Pancreas (tissue), 10 donors: ENCODE measurements at places on chromosomes 3 and 15. TPM values are rescaled to one million over a fixed set of nuclear protein-coding genes. Genes with fewer than 3 reads are reported as not detected.
A peak's percentile ranks its signal among the peaks of the same experiment; 100 is the strongest.

- DNase-seq, result no peak
Measured at GRCh38 chr15:69782809-69783208, 314.9 kb downstream of the TLE3 start.

GRCh38 chr3:29144807-29145206, 136.1 kb upstream of the RBMS3 start:
- no peak for DNase-seq

- peak; percentile 54 for DNase-seq
Measured at GRCh38 chr3:57949785-57950615, 58.2 kb upstream of the FLNB start.

DNA sequence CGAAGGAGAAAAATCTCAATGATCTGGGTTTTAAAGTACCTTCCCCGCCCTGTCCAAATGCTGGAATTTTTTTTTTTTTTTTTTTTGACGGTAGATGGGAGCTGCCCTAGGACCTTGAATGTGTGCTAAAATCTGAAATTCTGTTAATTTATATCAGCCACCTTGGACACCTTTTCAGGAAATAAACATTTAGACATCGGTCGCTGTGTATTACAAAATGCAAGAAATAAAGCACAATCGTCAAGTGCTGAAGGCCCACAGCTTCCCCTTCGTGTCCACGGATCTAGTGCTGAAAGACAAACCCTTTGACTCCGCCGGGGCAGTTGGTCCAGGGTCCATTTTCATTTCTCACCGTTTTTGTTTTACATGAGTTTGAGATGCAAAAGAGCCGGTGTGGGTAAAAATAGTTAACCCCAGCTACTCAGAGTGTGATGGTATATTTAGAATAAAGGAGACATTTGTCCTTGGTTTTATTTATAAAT, 90.2 kb upstream of the CHD2 start:
- no peak for DNase-seq

- DNase-seq, result no peak
Measured at GRCh38 chr3:194395212-194395611, 3.9 kb downstream of the GP5 start.

DNA sequence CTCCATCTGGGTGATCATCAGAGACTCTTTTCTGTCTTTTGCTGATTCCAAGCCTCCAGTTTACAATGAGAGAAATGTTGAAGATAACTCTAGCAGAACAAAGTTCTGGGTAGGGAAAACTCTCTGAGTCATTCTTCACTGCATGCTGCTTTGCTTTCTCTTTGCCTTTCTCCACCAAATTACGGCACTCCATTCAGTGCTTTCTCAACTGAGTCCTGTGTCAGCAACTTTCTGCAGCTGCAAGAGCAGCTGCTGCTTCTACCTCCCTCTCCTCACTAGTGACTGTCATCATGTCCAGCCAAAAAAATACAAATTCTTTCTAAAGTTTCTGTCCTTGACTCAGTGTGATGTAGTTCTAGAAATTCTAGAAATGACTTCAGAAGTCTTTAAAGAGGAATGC, 953.8 kb downstream of the IGSF11 start:
- DNase-seq, result no peak

- peak; percentile 84 for DNase-seq
Measured at GRCh38 chr15:57591822-57592367, at the start of gene MYZAP. TSS of gene MYZAP (plus strand) at chr15:57591904. CDS start at chr15:57592035, 131 bp downstream.

LDHAL6B gene
- not detected for total RNA-seq

DNA sequence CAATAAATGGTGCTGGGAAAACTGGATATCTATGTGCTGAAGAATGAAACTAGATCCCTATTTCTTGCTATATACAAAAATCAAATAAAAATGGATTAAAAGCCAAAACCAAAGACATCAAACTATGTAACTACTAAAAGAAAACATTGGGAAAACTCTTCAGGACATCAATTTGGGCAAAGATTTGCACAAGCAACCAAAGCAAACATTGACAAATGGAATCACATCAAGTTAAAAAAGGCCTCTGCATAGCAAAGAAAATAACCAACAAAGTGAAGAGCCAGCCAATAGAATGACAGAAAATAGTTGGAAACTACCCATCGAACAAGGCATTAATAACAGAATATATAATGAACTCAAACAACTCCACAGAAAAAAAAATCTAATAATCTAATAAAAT, 1495.3 kb downstream of the SI start:
- no peak for DNase-seq

- no peak for DNase-seq
Measured at GRCh38 chr15:100794008-100794407, 85.6 kb upstream of the ALDH1A3 start.

- DNase-seq, result no peak
Measured at GRCh38 chr3:4520033-4520816, 27.1 kb downstream of the ITPR1 start.

- DNase-seq, result no peak
Measured at GRCh38 chr3:116743062-116743461, 33.5 kb downstream of the TUSC7 start.

GRCh38 chr3:126083511-126083912, 412 bp downstream of the SLC41A3 start:
- DNase-seq, result peak; percentile 43

RABL3 gene
- total RNA-seq, result 12.1 TPM

INO80 gene
- total RNA-seq, result 11.7 TPM

GRCh38 chr15:63800739-63801138, 33.0 kb downstream of the HERC1 start:
- no peak for DNase-seq

DNA sequence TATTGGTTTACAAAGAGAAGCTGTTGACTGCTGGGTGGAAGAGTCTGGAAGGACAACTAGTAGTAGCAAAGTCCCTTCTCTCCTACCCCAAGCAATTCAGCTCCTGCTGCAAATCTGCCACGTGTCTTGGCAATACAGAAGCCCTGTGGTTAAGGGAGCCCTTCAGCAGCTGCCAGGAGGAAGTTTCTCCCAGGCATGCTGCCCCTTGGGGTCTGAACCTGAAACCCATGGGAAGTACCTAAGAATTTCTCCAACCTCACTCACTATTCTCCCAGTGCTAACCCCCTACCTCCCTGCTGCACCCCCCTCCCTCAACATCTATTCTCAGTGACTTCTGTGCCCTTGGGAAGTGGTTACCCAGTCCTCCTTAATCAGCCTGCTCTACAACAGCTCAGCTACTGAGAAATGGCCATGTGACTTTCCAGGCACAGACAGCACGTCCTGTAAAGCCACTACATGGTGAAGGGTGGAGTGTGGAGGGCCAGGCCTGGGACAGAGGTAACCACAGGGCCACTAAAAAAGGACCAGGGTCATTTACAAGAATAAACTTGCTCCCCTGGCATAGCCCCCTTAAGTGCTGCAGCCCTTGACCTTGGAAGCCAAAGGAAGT, 316.6 kb downstream of the NTRK3 start:
- no peak for DNase-seq

SLC12A8 gene
- total RNA-seq, result 13.9 TPM

- DNase-seq, result no peak
Measured at GRCh38 chr3:9214599-9214998, 34.8 kb downstream of the SRGAP3 start.

DNA sequence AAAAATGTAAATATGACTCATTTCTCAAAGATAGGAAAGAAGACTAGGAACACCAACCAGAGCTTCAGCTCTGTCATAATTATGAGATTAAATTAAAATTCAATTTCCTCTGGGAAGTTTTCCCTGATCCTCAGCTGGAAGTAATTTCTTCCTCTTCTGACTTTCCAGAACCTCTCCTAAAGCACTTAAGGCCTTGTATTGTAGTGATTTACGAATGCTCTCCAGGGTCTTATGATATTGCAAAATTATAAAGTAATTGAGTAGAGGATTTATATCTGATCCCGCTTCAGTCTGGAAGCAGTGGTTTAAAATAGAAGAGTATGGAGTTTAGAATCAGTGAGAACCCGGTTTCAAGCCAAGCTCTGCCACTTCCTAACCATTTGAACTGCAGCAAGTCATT, 279.8 kb downstream of the ZPLD1 start:
- no peak for DNase-seq

- DNase-seq, result peak; percentile 40
Measured at GRCh38 chr3:38003817-38004414, 13.3 kb downstream of the VILL start.

RAD18 gene
- 4.3 TPM for total RNA-seq

GRCh38 chr3:187212705-187213104, 15.4 kb downstream of the RTP1 start:
- no peak for DNase-seq

DNA sequence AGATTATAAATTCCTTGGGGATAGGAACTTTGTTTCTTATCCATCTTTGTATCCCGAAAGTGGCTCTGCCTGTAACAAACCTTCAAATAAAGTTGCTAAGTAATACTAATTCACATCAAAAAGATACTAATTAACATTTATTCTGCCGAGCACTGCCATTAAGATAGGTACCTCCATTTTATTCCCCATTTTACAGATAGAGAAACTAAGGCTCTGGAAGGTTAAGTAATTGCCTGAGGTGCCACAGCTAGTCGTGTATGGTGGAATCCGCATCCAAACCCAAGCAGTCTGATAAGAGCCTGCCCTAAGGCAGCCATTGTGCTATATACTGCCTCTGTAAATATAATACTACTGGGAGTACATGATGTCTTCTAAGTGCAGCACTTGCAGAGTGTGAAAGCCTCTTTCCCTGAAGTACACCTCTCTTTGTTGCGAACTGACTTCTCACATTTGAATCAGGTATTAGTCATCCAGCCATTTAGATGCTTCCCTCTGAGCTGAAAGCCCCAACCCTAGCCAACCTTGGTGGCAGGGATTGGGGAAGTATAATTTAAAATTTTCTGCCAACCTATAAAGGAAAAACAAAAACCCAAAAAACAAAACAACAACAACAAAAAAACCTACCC, 78.5 kb upstream of the CHD2 start:
- no peak for DNase-seq

- DNase-seq, result no peak
Measured at GRCh38 chr15:85789496-85789875, 5.2 kb downstream of the KLHL25 start.

ETV5 gene
- total RNA-seq, result 58.5 TPM

GRCh38 chr3:78035131-78035641, 995.3 kb downstream of the ROBO2 start:
- DNase-seq, result no peak

CHST2 gene
- 0.69 TPM for total RNA-seq

CLEC3B gene
- 7.4 TPM for total RNA-seq

GRCh38 chr3:134876836-134877235, 81.8 kb downstream of the EPHB1 start:
- DNase-seq, result no peak

DNA sequence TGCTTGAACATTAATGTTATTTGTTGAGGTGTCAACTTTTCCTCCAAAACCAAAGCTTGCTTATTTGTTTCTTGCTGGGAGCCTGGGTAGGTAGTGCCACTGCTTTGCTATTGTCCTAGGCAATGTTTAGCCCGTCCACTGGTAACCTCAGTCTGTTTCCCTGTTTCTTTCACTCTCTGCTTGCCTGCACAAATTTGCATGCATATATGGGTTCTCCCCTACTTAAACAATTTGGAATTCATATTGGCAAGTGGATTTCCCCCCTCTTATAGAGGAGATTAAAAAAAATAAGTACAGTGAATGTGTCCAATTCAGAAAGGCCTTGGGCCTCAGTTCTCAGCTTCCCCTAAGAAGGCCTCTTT, 45.0 kb upstream of the BOC start:
- DNase-seq, result no peak

- no peak for DNase-seq
Measured at GRCh38 chr3:141926929-141927328, 50.5 kb downstream of the ATP1B3 start.

- no peak for DNase-seq
Measured at GRCh38 chr3:40588406-40588805, 63.6 kb downstream of the ZNF621 start.

TRIM59 gene
- total RNA-seq, result 1.4 TPM

KIF15 gene
- total RNA-seq, result 0.40 TPM
